ENCODE measurements at places on chromosomes 16 and 17.

DNA sequence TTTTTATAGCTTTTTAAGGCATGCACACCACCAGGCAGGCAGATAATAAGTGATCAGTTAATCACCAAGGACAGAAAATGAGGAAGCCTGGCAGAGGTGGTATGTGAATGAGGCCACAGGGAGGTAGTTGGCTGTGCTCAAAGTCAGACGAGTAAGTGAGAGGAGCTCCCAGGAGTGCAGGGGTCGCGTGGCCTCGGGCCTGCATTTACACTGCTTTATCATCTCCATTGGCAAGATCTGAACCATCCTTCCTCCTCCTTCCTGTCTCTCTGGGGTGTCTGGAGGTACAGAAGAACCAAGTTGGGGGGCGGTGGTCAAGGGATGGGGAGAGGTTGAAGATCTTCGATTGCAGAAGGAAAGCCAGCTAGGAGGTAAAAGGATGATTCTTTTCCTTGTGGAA, 320.1 kb downstream of the SOX9 start:
- DNase-seq: no peak

- peak; percentile 92 for DNase-seq
Observed at GRCh38 chr16:1002399-1003166, 21.0 kb downstream of the SOX8 start.

DNA sequence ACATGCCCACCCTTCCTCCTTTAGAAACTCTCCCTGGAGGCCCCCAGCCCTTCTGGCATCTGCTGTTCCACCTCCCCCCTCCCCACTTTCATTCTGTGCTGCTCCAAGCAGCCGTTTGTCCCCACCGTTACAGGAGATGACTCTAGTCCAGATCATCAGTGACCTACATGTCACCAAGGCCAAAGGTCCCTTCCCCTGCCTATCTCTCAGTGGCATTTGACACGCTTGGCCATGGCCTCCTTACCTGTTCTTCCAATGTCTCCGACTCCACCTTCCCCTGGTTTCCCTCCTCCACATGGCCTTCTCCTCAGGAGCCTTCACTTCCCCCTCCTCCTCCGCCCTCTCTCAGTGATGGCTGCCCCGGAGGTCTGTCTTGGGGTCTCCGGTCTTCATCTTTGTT, 9.4 kb downstream of the TMEM92 start:
- no peak for DNase-seq

DNA sequence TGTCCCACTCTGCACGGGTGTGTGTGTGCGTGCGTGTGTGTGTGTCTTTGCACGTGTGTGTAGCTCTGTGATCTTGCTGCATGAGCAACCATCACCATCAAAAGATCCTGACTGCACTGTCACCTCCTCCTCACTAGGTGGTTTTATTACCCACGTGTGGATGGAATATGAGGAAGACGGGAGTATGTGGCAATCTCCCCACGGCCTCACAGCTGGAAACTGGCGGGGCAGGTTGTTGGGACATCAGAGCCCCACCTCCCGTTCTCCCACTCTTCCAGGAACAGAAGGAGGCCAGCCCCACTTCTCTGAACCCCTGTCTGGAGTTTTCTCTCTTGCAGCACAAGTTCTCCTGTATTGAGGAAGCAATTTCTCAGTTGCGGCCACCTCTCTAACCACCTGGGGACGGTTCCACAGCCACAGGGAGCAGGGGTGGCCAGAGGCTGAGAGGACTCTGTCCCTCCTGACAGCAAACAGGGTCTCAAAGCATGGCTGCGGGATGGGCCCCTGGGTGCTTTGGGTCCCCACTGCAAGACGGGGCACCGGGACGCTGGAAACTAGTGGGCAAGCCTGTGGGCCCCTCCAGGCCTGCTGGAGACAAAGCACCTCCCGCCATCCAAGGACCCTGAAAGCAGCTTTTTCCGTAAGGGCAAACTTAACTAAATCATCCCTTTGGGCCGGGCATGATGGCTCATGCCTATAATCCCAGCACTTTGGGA, 27.9 kb upstream of the ATP2C2 start:
- peak; percentile 66 for DNase-seq

DNA sequence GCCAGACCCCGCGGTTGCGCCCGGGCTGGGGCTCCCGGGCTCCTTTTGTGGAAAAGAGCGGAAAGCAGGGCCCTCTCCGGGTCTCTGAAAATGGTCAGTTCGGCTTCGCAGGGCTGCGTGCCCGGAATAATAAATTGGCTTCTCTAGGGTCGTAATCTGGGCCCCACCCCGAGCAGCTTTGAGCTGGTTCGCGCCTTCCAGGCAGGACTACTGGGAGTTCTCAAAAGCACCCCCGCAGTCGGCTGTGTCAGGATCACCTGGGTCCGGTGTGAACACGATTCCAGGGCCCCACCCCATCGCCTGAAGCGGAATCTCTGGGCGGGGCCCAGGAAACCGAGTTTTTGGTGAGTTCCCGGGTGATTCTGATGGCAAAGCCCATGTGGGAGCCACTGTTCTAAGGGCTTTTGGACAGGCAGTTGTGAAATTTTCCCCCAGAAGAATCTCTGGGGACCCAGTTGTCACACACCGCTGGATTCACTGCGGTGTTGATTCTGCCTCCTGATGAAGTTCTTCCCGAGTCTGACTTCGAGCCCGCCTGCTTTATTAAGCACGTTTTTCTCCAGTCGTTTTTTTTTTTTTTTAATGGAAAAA, 77.0 kb downstream of the MRC2 start:
- DNase-seq: peak; percentile 82

DNA sequence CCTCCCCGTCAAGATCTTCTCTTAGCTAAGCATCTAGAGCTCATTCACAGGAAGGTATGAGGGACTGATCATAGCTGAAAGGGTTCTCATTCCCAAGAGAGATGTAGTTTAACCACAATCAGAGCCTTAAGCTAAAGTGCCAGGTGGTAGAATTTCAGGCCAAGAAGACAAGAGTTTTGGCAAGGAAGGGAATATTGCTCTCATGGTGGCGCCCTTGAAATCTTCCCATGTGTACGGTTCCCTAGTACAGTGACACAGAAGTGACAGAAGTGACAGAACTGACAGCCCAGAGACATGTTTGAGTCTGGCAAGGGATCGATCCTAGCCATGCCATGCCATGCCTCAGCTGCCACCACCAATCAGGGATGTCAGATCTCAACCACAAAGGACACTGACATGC, 2.5 kb downstream of the GRIN2C start:
- DNase-seq: no peak

- DNase-seq: no peak
Observed at GRCh38 chr16:49486400-49486799, 112.8 kb downstream of the C16orf78 start.

DNA sequence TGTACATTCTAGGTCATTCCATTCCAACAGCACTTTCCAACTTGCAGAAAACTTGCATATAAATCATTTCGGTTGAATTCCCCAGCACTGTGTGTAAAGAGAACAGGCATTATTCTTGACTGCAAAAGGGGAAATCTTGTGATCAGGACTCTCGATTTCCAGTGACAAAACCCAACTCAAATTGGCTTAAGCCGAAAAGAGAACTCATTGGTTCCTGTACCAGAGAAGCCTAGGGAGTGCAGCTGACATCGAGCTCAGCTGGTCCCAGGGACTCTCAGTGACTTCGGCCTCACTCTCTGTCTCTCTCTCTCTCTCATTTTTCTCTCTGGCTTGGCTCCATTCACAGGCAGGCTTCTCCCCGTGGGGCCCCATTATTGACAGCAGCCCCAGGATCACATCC, 30.7 kb downstream of the CD300LF start:
- DNase-seq: no peak

DNA sequence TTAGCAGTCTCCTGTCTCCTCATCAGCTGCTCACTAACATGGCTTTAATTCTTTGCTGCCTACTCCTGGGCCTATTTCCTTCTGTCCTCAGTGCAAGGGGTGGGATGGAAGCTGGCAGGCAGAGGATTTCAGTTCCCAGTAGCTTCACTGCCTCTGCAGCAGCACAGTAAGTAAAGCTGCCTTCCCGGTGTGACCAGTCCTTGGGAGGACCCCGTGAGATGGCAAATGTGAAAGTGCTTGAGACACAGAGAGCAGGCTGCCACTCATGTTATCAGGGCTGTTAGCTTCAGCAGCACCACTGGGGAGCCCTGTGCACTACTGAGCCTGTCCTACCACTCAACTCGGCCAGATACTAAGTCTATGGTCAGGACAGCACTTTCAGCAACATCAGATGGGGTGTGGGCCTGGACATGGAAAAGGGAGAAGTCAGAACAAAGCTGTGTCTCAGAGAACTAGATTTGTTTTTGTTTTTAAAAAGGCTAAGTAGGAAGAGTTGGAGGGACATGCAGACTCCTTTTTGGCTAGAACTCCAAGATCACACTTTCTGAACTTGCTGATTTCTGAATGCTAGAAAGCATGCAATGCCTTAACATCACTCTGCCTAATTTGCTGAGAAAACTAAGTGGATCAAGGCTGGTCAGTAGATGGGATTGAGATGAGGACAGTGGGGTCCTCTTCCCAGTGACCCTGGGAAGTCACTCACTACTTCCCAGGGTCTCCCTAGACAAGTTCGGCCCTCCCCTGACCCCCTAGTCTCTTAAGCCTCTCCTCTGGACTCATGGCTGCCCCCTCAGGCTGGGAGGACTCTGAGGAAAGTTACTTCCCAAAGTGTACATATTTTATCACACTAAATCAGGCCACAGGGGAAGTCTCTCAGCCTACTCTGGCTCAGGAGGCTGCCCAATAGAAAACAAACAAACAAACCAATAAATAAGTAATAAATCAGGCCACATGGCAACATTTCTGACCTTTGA, 1.1 kb downstream of the ACSF2 start:
- peak; percentile 53 for DNase-seq

Measured in RWPE1 (cell line).